ENCODE measurements at places on chromosomes 2 and 18.
A peak's percentile ranks its signal among the peaks of the same experiment; 100 is the strongest.

DNA sequence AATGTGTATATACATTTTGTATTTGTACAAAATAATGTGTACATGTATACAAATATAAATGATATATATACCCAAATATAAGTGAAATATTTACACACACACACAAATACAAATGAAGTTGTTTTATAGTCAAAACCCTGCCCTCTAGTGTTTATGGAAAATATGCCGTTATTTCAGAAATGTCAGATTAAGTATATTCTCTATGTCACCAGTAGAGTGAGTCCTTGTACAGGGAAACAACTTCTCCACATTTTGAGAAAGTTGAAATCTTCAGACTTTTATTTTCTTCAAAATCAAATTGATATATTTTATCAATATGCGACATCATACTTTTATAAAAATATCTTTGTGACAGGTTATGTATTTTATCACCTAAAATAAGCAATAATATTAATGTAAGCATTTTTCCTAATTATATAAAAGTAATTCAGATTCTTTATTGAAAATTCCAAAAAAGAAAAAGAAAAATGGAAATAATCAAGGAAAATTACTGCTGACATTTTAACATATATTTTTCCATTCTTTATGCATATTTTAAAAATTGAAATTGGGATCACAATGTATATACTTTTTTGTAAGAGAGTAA is 22.4 kb downstream of the ARL6IP6 start:
- DNase-seq = peak; percentile 63
- no peaks in the 10 kb centered on the region for H3K27me3 ChIP-seq
- no peak overlapping the region for H3K4me3 ChIP-seq
- no peak overlapping the region for H3K27ac ChIP-seq
- no peaks in the 10 kb centered on the region for H3K4me1 ChIP-seq

GRCh38 chr2:99066075-99066958 is 75.2 kb upstream of the C2orf15 start:
- H3K27me3 ChIP-seq = no peaks in the 10 kb centered on the region
- DNase-seq = peak; percentile 68
- no peaks in the 10 kb centered on the region for H3K4me1 ChIP-seq
- no peak overlapping the region for H3K27ac ChIP-seq

DNA sequence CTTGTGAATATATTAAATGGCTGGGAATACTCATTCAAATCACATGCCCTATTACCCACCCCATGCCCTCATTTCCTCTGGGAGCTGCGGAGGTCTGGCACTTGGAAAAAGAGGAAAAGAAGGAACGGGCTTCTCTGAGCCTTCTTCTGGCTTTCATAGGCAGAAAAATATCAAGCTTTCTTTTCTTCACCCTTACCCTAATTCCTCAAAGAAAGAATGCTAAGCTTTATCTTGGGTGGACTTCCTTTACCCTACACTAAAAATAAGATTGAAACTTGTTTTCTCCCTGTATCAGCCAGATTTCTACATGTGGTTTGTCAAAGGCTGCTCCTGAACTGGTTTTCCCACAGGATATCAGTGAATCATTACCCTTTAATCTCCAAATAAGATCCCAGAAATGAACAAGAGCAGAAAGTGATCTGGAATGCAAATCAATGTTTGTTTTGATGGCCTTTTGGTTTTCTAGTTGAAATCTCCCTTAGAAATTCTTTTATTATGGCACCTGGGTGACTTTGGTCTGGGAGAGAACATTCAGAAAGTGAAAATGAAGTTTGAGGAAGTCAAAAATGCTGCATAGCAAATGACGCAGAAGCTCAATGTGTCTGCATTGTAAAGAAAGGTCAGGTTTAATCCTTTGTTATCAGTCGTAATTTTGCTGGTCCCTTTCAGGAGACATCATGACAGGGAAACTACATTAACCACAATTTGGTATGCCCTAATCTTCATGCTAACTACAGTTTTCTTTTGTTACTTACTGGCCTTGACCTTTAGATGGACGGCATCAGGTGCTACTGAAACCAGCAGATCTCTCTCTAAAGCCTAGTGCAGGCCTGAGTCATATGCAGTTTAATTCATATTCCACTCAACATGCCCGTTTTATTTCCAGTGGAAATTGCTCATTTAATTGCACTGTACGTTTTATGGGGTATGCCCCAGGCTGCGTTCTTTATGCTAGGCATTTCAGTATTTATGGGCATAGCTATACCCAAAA is 46.6 kb upstream of the HNRNPA3 start:
- peak; percentile 11 for DNase-seq
- peaks cover 5% of the 10 kb centered on the region for H3K36me3 ChIP-seq
- no peak overlapping the region for H3K27ac ChIP-seq
- H3K4me1 ChIP-seq = peaks cover 30% of the 10 kb centered on the region
- H3K27me3 ChIP-seq = no peaks in the 10 kb centered on the region
- H3K4me3 ChIP-seq = peak overlapping the region; percentile 7

DNA sequence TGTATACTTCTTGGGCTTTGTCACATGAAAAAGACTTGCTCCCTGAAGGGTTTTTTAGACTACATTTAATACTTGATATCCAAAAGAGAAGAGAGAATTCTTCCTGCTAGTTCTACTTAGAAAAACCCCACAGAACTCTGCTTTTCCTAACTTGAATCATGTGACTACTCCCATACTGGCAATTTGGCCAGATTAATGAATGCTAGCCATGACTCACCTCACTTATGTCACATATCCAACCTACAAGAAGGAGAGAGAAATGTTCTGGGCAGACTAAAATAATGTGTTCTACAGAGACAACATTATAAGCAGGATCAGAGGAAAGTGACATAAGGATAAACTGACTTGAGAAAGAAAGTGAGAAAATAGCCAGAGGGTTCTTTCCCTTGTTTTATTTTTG is 249.3 kb upstream of the GULP1 start:
- no peaks in the 10 kb centered on the region for H3K36me3 ChIP-seq
- H3K27ac ChIP-seq = no peak overlapping the region
- no peaks in the 10 kb centered on the region for H3K27me3 ChIP-seq
- H3K4me3 ChIP-seq = no peak overlapping the region

GRCh38 chr2:95525294-95526035 is 40.9 kb upstream of the TRIM43B start:
- peak overlapping the region; percentile 38 for H3K4me3 ChIP-seq
- no peaks in the 10 kb centered on the region for H3K36me3 ChIP-seq
- no peak for DNase-seq
- no peaks in the 10 kb centered on the region for H3K4me1 ChIP-seq
- H3K27me3 ChIP-seq = peaks cover 22% of the 10 kb centered on the region
- H3K27ac ChIP-seq = no peak overlapping the region

DNA sequence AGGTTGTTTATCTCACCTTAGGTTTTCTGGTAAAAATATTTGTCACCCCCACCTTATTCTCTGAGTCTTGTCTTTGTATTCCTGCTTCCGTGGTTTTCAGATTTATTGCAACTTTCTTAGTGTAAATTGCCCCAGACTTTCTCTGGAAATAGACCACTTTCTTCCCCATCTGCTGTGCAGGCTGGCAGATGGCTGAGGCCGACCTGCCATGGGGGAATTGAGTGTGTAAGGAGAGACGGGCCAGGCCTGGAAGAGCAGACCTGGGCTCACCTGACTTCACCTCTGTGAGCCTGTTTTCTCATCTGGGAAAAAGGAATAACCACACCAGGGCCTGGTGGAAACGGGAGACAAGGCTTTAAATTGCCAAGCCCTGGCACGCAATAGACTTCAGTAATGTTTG is 44.9 kb downstream of the ACKR3 start:
- no peak for DNase-seq
- H3K27me3 ChIP-seq = peaks cover 41% of the 10 kb centered on the region
- no peak overlapping the region for H3K4me3 ChIP-seq
- no peak overlapping the region for H3K27ac ChIP-seq
- H3K36me3 ChIP-seq = no peaks in the 10 kb centered on the region
- H3K4me1 ChIP-seq = peaks cover 5% of the 10 kb centered on the region

DNA sequence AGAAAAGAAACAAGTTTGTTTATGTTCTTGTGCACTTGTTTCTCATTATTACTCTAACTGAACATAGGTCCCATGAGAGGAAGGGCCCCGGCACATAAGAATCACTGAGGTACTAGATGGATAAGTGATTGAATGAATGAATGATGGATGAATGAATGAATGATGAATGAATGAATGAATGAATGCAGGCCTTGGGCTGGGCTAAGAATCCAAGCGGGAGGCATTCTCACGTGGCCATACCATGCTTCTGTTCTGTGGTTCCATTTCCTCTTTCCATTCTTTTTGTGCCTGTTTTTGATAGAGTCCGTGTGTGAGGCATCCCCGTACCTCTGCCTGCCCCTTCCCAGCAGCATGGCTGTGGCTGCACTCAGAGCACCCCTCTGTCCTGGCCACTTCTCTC is 94.8 kb downstream of the SH3BP4 start:
- DNase-seq = no peak
- no peak overlapping the region for H3K4me3 ChIP-seq
- peaks cover 25% of the 10 kb centered on the region for H3K4me1 ChIP-seq
- no peaks in the 10 kb centered on the region for H3K27me3 ChIP-seq

- peaks cover 5% of the 10 kb centered on the region for H3K4me1 ChIP-seq
- no peaks in the 10 kb centered on the region for H3K36me3 ChIP-seq
- no peak overlapping the region for H3K4me3 ChIP-seq
- no peak overlapping the region for H3K27ac ChIP-seq
- H3K27me3 ChIP-seq = peaks cover 50% of the 10 kb centered on the region
- DNase-seq = no peak
Measured at GRCh38 chr18:48208432-48209140, 200.6 kb downstream of the ZBTB7C start.

- no peak for DNase-seq
- no peaks in the 10 kb centered on the region for H3K27me3 ChIP-seq
- H3K4me1 ChIP-seq = no peaks in the 10 kb centered on the region
- H3K4me3 ChIP-seq = no peak overlapping the region
Measured at GRCh38 chr2:69205491-69205890, 181.5 kb downstream of the GFPT1 start.

DNA sequence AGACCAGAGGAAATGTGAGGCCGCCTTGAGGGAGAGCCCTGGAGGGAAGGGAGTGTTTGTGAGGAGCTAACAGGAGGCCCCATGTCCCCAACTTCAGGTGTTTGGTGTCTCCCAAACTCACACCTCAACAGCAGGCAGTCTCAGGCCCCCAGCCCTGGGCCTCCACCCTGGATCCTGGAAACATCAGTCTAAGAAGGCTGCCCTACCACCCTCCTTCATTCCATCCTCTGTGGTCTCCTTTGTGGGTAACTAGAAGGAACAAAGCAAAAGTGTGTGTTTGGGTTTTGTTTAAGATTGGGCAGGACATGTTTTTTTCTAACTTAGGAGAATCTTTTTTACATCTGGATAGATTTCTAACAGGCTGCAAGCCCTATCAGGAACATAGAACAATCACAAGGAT is 404.3 kb downstream of the BCL11A start:
- H3K4me1 ChIP-seq = no peaks in the 10 kb centered on the region
- no peak for DNase-seq
- H3K27me3 ChIP-seq = no peaks in the 10 kb centered on the region
- no peak overlapping the region for H3K4me3 ChIP-seq
- no peak overlapping the region for H3K27ac ChIP-seq

DNA sequence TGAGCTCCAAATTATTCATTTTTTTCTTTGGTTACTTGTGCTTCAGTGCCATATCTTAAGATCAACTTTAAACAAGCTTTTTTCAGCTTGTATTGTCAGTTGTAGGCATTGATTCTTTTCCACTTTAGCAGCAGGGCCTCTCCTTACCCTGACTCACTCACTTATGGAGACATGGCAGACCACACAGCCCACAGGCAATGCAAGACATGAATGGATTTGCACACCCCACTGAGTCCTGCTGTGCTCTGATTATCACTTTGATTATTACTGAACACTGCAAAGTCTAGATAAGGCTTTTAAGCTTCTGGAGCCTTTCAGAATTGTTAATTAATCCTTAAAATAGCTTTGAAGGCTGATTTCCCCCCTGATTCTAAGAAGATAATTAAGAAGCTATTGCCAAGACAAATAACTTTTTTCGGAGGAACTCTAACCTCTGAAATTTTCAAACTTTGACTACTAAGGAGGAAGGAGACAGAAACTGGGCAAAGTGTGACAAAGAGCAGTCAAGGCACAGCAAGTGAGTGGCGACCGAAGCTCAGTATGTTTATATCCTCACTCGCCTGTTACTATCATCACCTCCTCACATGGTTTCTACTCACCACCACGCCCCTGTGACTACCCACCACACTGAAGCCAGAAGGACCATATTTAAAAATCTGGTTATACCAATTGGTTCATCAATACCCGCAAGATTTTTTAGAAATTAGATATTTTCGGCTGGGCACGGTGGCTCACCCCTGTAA is 43.3 kb downstream of the CACNB4 start:
- no peak for DNase-seq
- no peaks in the 10 kb centered on the region for H3K36me3 ChIP-seq
- H3K27me3 ChIP-seq = peaks cover 25% of the 10 kb centered on the region
- H3K4me3 ChIP-seq = no peak overlapping the region
- peaks cover 6% of the 10 kb centered on the region for H3K4me1 ChIP-seq

- no peak overlapping the region for H3K4me3 ChIP-seq
- H3K4me1 ChIP-seq = no peaks in the 10 kb centered on the region
- no peak for DNase-seq
- no peaks in the 10 kb centered on the region for H3K27me3 ChIP-seq
- H3K27ac ChIP-seq = no peak overlapping the region
Measured at GRCh38 chr2:196413821-196414274, 225.7 kb upstream of the CCDC150 start.

GRCh38 chr2:58826795-58827194 is 585.7 kb upstream of the FANCL start:
- no peaks in the 10 kb centered on the region for H3K4me1 ChIP-seq
- H3K36me3 ChIP-seq = peaks cover 5% of the 10 kb centered on the region
- no peaks in the 10 kb centered on the region for H3K27me3 ChIP-seq

DNA sequence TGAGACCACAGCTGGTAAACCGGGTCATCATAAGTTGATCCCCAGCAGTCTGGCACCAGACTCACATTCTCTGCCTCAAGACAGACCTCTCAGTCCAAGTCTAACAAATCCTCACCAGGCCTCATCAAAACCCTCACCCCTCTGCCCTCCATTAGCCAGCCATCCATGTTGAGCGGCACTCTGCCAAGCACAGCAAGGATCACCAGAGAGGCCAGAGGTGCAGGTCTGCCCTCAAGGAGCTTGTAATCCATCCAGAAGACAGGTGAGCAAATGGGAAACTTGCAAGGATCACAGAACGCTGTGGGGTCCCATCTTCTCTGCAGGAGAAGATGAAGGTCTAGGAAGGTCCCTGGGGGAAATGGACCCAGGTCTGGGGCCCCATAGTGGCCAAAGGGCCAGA is 63.6 kb downstream of the TNS1 start:
- peaks cover 12% of the 10 kb centered on the region for H3K4me1 ChIP-seq
- no peak overlapping the region for H3K4me3 ChIP-seq
- H3K27me3 ChIP-seq = peaks cover 1% of the 10 kb centered on the region
- DNase-seq = no peak
- no peak overlapping the region for H3K27ac ChIP-seq

GRCh38 chr18:72140007-72140406 is 404.1 kb downstream of the CBLN2 start:
- H3K27me3 ChIP-seq = no peaks in the 10 kb centered on the region
- no peaks in the 10 kb centered on the region for H3K4me1 ChIP-seq
- no peak for DNase-seq
- peaks cover 5% of the 10 kb centered on the region for H3K36me3 ChIP-seq

DNA sequence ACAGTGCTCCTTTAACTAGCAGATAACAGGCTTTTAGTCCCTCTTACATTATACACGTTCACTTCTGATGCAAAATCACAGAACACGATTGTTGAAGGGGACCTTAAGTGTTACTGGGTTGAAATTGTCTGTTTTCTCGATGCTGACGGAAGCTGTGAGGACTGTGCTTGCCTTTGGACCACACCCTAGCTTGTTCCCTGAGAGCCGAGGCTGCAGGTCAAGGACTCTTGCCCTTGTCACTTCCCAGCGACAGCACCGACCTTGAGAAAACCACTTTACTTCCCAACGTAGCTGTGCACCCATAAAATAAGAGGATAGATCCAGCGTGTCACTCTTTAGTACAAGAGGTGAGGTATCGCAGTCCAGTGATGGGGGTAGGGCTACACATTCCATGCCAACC is 701.0 kb downstream of the DCDC2C start:
- peaks cover 18% of the 10 kb centered on the region for H3K4me1 ChIP-seq
- H3K4me3 ChIP-seq = no peak overlapping the region
- no peak overlapping the region for H3K27ac ChIP-seq
- DNase-seq = no peak
- no peaks in the 10 kb centered on the region for H3K27me3 ChIP-seq
